ENCODE measurements at places on chromosomes 12 and 14.
A peak's percentile ranks its signal among the peaks of the same experiment; 100 is the strongest.

GRCh38 chr14:64841121-64841651, 38.5 kb downstream of the SPTB start:
- no peak for DNase-seq

DNA sequence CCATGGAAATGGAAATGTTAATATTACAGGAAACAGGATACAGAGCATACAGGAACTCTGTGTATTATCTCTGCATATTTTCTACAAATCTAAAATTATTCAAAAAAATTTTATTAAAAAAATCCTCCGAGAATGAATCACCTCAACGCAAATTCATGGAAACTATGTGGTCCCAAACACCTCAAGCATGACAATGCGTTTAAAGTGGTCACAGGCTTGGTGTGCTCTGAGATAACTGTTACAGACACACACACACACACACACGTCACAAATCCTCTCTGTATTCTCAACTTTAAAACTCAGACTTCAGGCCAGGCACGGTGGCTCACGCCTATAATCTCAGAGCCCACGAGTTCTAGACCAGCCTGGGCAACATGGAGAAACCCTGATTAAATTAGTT, 45.3 kb upstream of the MTERF2 start:
- DNase-seq = no peak

DNA sequence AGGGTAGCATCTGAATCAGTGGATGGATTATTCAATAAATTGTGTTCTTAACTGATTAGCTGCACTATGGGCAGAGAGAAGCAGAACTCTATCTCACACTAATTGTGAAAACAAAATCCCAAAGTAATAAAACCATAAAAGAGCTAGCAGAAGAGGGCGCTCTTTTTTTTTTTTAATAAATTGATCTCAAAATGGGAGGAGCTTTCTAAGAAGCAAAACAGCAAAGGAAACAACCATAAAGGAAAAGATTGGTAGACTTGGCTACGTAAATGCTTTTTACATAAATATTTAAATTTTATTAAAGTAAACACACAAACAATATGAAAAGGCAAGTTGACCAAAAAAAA, 1.5 kb upstream of the TM7SF3 start:
- DNase-seq = no peak

- DNase-seq = no peak
These were observed 8.1 kb upstream of the ZFP36L1 start for GRCh38 chr14:68800953-68801352.

GRCh38 chr12:94609917-94610443, 40.4 kb downstream of the TMCC3 start:
- no peak for DNase-seq

- DNase-seq = peak; percentile 85
These were observed 121.6 kb downstream of the TMEM132C start for GRCh38 chr12:128388461-128389000.

GRCh38 chr14:98189511-98189910, 1082.5 kb downstream of the BCL11B start:
- no peak for DNase-seq

- DNase-seq = no peak
These were observed 127.6 kb upstream of the AMIGO2 start for GRCh38 chr12:47207340-47207717.

Measured in lower leg skin (tissue), 4 donors.